Stimulated activated CD4-positive, alpha-beta T cell treated with anti-CD3 and anti-CD28 coated beads, Interleukin-4, amount 100 ng/mL, for 48 hours (primary cell): ENCODE measurements at places on chromosomes 11 and 22.

DNA sequence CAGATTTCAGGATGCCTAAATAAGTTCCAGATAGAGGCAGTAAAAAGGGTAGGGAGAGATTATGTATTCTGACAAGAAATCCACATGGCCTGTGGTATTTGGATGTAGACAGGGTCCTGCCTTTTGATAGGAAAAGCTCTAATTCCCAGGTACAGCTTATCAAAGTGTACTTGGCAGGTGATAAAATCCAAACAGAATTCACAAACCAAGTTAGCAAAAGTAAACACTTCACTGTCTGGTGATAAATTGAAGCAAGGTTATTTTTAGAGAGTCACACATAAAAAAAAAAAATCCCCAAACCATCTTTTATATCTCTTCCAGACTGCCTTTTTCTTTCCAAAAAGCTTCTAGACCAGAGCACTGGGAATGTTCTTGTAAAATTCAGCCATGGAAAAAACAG, 5.7 kb downstream of the CBLIF start:
- DNase-seq, result no peak

DNA sequence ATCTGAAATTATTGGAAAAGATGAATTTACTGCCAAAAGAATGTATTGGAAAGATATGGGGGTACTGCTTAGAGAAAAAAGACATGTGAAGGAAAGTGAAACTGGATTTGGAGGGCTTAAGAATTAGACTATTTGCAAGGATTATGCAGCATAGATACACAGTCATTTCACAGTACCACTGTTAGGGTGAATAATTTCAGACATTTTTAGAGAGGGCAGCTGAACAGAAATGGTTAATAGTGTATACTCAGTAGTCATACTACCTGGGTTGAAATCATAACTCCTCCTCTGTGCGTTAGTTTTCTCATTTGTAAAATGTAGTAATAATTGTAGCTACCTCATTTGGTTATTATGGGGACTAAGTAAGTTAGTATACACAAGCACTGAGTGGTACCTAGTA, 33.0 kb downstream of the GAS2 start:
- no peak for DNase-seq

- no peak for DNase-seq
These were observed 908 bp downstream of the NADSYN1 start for GRCh38 chr11:71453918-71454304.

DNA sequence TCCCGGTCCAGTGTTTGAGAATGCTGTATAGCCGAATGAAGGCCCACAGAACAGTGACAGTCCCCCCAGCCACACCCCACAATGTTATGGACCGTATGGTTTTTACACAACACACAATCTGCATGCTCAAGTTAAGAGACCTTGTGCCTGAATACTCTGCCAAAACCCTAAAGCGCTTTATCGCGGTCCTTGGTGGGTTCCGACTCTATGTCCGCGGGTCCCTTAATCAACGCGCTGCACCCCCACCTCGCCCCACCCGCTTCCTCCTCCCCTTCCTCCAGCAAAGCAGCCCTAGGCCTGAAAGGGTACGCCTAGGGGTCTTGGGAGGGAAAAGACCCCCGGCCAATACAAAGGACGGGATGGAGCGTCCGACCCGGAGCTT, 442 bp downstream of the COPB1 start:
- peak; percentile 23 for DNase-seq

DNA sequence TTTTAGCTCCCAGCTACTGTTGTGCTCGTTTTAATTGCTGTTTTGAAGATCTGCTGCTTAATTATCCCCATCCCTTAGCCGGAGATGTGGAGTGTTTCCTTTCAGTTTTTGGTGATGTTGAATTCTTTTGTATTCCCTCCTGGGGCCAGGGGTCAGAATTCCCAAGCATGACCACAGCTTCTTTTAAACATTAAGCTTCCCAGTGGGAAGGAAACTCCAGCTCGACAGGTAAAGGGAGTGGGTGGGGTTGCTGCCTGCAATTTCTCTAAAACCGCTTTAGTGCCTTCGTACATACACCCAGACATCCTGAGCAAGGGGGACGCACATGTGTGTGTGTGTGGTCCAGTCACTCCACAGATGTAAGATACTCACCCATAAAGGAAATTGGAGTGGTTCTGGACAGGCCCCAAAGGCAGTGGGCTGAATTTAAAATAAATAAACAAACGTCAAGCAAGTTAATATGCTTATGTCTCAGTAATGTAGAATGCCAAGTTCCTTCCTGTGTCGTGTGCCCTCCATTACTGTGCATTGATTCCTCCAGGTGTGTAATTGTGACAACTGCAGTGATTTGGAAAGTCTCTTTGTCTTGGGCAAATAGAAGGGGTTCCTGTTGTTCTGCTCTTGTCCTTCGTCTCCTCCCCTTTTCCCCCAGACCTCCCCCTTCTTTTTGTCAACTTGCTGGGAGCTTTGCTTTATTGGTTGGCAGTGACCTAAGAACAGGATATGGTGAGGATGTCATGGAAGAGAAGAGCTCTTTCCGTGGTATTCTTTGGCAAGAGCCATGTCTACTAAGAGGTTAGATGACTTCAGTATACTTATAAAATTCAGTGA, 19.2 kb upstream of the ADSL start:
- no peak for DNase-seq

DNA sequence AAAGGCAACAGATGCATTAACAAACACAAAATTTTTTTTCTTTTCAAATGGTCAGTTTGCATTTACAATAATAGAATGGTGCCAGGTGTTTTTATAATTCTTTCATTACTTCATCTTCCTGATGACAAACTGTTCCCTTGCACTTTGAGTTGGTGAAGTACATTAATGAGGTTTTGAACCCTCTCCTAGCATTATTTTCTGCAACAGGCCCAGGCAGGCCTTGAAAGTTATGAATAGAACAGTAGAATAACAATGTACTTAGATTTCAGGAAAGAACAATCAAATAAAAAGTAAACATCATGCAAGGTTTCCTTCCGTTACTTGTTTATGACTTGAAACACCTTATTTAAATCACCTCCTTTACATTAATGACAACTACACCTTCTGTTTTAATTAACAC, 9.6 kb downstream of the BTG4 start:
- no peak for DNase-seq

GRCh38 chr11:313787-314553, at the start of gene IFITM1:
IFITM1 (plus strand) TSS chr11:314040; CDS start chr11:314171, 131 bp downstream.
- no peak for DNase-seq

GRCh38 chr11:3860375-3860774, 4.9 kb downstream of the STIM1 start:
- DNase-seq, result no peak

DNA sequence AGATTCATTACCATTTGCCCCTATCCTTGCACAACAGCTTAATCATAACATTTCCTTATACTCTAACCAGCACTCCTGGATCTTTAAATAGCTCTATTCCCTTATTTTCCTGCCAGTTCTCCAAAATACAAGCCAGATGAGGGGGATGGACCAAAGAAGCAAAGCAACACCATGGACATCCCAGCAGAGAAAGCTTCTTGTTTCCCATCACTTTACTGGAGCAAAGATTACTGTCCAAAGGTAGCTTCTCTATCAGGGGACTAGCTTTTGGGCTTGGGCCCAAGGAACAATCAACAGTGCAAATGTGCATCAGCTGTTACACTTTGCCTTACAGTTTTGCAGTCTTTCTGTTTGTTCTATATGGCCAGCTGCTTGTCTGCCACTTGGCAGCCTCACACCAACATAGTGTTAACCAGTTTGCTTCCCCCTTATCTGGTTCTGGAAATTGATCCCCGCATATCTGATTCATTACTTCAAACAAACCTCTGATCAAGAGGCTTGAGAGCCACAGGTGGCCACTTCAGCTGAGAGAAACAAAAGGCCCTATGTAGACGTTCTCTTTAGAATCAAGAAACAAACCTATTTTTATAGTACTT, 814.3 kb downstream of the METTL15 start:
- DNase-seq, result no peak

DNA sequence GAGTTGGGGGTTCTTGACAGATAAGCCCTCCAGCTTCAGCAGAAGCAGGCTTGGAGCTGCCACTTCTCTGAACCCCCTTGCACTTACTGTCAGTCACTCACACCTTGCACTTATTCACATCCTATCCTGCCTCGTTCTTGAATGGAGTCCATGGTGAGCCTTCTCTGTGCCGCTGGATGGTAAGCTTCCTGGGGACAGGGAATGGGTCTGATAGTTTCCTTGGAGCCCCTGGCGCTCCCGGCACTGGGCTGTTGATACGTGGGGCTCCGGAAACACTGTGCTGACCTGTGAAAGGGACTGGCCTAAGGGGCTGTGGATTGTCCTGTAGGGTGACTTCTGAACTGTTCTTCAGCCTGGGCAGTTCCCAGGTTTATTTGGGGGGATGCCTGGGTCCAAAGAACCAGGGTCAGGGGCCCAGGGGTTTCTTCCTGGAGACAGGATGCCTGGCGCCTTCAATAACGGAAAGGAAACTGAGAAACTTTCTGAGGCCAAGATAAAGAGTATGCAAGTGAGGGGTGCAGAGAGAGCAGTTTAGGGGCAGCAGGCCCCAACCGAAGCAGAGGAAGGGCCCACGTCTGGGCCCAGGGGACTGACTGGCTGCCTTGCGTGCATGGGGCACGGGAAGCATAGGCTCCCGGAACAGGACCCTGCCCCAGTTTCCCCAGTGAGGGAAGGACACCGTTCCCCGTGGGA, 709 bp upstream of the ST3GAL4 start:
- no peak for DNase-seq

GRCh38 chr11:107706531-107706930, 5.3 kb downstream of the SLN start:
- no peak for DNase-seq

DNA sequence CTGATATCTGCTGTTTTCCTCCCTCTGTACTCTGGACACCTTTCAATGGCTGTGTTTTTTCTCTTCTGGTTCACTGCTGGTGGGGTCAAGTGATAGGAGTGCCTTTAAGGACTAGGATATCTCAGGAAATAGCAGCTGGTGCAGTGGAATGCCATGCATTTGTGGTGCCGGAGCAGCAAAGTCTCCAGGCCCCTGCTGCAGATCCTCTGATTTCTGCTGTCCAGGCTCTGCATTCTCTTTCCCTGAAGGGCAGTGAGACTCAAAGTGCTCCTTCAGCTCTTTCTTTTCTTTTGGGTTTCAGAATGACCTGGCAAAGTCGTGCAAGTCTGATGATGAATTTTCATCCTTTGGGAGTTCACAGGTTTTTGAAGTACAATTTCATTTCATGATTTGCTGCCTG, 774.3 kb downstream of the FAM181B start:
- no peak for DNase-seq

DNA sequence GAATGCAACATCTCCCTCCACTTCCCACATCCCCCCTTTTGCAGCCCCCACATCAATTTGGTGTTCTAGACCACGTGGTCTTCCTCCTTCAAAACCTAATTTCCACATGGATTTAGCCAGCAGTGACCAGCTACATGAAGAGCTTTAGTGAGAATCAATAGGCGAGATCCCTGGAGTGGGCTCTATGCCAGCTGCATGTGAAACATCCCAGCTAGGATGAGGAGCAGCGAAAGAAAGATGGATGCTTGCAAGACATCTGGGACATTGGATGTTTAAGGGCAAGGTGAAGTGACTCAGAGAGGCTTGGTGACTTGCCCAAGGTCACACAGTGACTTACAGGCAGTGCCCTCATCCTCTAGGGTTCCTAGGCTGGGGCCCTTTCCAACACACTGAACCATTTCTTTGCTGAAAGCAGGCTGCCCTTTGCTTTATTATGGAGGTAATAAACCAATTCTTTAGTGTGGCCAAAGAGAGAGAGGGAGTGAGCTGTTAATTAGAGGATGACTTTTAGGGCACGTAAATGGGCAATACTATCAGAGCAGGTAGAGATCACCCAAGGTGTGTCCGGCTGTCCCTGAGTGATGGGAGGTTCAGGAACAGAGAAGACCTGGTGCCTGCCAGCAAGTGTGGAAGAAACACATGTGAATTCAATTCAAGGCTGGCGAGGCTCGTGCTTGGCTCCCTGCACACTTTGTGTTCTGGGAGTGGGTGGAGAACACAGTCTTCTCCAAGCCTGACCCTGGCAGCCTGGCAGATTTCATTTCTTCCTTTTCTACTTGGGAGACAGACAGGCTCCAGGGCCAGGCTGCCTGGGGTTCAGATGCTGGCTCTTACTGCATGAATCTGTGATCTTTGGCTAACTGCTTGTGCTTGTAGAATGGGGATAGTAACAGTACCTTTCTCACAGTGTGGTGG, 24.0 kb downstream of the TSPAN18 start:
- no peak for DNase-seq

DNA sequence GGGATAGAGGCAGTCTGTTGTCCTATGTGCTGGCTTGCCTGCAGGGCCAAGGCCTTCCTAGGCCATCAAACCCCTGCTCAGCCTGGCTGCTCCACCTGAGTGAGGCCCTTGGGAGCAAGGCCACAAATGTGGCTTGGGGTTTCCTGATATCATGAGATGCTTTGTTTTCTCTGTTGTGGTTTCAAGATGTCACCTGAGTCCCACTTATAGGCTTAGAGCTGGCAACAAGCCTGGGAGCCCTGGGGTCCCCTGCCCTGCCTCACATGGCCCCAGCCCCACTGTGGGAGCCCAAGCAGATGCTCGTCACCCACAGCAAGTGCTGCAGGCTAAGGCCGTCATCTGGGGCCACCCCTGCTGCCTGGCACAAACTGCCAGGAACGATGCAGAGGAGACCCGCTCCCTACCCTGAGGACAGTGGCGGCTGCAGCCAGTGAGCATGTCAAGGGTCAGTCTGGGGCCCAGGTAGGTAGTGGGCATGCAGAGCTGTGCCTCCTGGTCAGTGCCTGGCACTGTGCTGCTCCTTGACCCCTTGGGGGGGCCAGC, 75.4 kb upstream of the KCNQ1OT1 start:
- no peak for DNase-seq

GRCh38 chr11:9688716-9689511, 25.0 kb downstream of the SWAP70 start:
- peak; percentile 5 for DNase-seq

- DNase-seq, result no peak
These were observed 117.4 kb downstream of the TRIM29 start for GRCh38 chr11:120020486-120020885.

- DNase-seq, result no peak
These were observed 27.4 kb upstream of the TMEM45B start for GRCh38 chr11:129788278-129788677.

- DNase-seq, result no peak
These were observed 10.4 kb downstream of the AP1B1 start for GRCh38 chr22:29377979-29378378.
